ENCODE measurements at places on chromosomes 16 and 17. TPM values are rescaled to one million over a fixed set of nuclear protein-coding genes. Genes with fewer than 3 reads are reported as not detected.

VAT1L gene
- 0.85 TPM for total RNA-seq

NPIPB4 gene
- total RNA-seq = 188 TPM

CEP295NL gene
- total RNA-seq = 3.6 TPM

PIEZO1 gene
- 124 TPM for total RNA-seq

MNT gene
- total RNA-seq = 39.8 TPM

PRKAR1A gene
- 340 TPM for total RNA-seq

C17orf113 gene
- total RNA-seq = 3.8 TPM

ITGA3 gene
- total RNA-seq = 367 TPM

GAS2L2 gene
- total RNA-seq = not detected

ALOX15B gene
- total RNA-seq = 8.0 TPM

ADAMTS18 gene
- 0.60 TPM for total RNA-seq

OR2C1 gene
- not detected for total RNA-seq

SMIM5 gene
- 8.0 TPM for total RNA-seq

G6PC1 gene
- 0.16 TPM for total RNA-seq

CD300E gene
- total RNA-seq = 2.5 TPM

CD300LF gene
- 3.1 TPM for total RNA-seq

Measured in kidney (tissue), 22 donors.